ENCODE measurements at places on chromosomes 3 and 15.

DNA sequence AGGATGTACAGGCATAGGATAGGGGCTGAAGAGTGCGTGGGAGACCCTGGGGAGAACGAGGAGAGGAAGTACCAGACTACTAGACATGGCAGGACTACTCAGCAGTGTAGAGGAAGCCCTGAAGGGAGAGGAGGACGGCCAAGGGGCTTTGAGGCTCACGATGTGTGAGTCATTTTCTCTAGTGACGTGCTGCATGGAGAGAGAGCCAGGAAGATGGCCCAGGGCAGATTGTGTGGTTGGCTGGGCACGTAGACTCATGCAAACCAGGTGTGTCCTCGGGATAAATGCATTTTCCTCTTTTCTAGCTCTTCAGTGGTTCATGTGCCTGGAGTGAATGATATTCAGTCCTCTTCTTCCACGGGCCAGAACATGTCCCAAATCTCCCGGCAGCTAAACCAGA, 115.0 kb upstream of the ABHD17C start:
- DNase-seq, result no peak

- no peak for DNase-seq
Measured at GRCh38 chr3:135766115-135766514, 199.4 kb upstream of the PPP2R3A start.

GRCh38 chr3:45881078-45882022, 5.0 kb upstream of the CCR9 start:
- DNase-seq, result no peak

- DNase-seq, result no peak
Measured at GRCh38 chr3:36366308-36366707, 14.0 kb upstream of the STAC start.

DNA sequence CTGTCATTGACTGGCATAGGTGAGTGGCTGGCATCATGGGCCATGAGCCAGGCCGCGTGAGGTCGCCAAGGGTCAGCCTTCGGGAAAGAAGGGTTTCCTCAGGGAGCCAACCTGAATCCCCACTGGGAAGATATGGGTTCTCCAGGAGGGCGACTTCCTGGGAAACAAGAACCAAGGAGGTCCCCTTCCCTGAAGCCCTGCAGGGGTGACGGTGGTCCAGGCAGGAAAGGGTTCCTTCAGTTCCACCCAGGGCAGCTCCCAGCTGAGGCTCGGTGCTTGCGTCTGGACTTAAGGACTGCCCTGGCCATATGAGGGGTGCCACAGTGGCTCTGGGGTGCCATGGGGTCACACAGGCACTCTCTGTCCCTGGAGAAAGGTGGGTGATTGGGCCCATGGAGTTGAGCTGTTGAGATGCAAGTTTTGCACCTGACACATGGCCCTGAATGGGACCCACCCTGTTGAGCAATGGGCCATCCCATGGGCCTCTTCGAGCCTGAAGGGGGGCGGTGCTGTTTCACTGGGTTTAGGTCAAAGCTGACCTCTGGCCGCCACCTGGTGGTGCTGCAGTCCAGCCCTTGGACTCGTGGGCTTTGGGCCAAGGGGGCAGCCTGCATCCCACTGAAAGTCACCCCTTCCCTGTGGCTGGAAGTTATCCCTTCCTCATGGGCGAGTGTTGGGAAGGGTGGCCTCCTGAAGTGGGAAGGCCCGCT, 228.1 kb downstream of the SNRPN start:
- DNase-seq, result peak; percentile 6

DNA sequence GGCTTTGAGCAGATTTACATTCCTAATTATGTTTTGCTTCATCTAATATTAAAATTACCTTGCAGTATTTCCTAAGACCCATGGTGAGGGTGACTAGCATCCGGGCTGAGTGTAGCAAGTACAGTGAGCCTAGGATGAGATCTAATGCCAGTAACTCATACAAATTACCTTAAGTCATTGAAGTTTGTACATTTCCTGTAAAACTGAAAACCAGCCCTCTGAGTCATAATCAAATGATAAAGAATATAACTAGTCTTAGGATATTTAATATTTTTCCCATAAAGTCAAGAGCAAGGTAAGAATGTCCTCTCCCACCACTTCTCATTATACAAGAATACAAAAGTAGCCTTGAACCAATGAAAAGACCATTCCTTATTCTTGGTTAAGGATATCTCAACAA, 54.8 kb upstream of the CHRM5 start:
- DNase-seq, result no peak

DNA sequence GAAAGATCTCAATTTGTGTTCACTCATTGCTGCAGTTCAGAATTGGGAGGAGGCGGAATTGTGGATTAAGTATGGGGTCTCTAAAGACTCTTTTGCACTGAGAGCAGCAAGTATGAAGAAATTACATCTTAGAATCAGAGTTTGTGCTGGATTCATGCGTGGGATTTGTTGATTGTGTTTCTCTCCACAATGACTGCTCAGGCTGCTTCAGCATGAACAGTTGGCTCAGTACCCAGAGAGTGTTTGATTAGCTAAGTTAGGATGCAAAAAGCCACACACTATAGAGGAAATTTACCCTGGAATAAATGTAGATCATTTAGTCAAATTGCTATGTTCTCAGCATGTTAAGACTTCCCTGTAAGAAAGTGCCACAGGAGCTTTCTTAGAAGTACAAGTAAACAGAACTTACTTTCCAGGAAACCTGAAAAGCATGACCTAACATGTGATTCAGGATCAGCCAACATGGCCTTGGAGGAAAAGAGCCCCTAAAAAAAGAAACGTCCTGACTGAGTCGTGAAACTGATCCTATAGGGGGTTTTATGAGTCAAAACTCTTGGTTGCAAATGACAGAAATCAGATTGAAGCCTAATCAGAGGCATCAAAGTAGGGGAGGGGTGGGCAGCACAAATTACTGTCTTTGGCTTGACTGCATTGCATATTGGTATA, 32.6 kb downstream of the HHLA2 start:
- DNase-seq, result no peak

GRCh38 chr15:59360896-59361295, 11.8 kb downstream of the MYO1E start:
- no peak for DNase-seq

DNA sequence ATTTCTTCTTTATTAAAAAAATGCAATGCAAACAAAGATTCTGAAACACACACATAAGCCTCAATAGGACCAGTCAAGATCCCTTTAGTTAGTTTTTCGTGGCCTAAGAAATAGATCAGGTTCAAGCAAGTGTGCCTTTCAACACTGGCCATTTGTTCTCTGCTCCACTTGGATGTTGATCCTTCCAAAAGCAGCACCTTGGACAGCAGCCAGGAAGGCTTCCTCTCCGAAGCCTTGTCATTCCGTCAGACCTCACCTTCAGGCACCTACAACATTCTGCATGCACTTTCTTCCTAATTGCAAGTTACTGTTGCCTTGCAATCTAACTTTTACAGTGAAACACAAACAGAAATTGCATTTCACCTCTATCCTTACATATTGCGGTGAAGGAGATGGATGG, 155.9 kb upstream of the FEZF2 start:
- no peak for DNase-seq

- DNase-seq, result peak; percentile 87
Measured at GRCh38 chr3:197711973-197712707, 24.6 kb downstream of the RUBCN start.

DNA sequence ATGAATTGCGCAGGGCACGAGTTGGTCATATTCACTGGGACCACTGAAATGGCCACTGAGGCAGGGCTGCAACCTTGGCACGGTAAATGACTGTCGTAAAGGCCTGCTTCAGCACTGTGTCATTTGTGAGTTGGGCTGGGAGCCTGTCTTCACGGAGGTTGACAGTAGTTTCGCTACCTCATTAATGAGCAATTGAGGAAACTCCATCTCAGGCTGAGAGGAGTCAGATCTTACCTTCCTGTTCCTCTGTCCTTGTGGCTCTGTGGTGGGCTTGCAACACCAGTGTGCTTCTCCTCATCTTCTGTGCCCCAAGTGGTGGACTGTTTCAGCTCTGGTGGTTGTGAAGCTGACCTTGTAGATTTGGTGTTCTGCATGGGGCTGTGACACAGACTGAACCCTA, 80.1 kb upstream of the EIF1B start:
- DNase-seq, result no peak

- peak; percentile 71 for DNase-seq
Measured at GRCh38 chr3:4826237-4827100, 152.8 kb upstream of the BHLHE40 start.

DNA sequence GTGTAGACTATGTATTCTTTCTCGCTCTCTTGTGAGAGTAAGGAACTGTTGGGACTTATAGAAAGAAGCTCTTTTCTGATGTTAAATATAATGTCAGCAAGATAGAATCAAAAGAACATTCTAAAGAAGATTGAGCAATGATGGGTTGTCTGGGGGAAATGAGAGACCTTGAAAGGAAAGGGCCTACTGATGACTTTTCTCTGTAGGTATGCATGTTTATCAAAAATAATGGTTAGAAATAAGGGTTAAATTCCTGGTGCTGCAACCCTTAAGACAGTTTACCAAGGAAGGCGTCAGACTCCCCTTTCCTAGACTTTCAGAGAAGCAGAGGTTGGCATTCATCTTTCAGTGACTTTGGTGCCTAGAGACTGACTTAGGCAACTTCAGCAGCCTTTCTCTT, 69.8 kb downstream of the GHSR start:
- no peak for DNase-seq

DNA sequence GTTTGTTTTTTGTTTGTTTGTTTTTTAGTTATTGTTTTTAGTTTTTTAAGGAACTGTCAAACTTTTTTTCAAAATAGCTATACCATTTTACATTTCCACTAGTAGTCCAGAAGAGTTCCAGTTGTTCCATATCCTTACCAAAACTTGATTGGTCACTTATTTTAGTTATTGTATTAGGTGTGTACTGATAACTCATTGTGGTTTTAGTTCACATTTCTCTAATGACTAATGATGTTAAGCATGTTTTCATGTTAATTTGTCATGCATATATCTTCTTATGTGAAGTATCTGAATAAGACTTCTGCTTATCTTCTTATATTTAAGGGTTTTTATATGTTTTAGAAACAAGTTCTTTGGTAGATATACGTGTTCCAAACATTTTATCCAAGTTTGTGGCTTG, 89.5 kb downstream of the CD200R1L start:
- no peak for DNase-seq

DNA sequence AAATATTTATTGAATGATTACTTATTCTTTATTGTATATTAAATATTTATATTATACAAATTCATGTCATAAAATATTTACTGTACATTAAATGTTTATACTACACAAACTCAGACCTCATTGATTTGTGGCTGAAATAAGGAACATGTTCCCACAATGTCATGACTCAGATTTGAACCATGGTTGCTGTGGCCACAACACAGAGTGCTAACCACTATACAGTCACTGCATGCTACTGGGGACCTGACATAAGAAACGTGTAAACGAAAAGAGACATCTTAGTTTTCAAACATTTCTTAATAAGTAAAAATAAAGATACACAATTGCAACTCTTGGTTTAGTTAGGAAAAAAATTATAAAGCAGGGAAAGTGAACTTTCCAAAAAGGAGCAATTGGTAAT, 99.1 kb upstream of the AGTR1 start:
- DNase-seq, result no peak

DNA sequence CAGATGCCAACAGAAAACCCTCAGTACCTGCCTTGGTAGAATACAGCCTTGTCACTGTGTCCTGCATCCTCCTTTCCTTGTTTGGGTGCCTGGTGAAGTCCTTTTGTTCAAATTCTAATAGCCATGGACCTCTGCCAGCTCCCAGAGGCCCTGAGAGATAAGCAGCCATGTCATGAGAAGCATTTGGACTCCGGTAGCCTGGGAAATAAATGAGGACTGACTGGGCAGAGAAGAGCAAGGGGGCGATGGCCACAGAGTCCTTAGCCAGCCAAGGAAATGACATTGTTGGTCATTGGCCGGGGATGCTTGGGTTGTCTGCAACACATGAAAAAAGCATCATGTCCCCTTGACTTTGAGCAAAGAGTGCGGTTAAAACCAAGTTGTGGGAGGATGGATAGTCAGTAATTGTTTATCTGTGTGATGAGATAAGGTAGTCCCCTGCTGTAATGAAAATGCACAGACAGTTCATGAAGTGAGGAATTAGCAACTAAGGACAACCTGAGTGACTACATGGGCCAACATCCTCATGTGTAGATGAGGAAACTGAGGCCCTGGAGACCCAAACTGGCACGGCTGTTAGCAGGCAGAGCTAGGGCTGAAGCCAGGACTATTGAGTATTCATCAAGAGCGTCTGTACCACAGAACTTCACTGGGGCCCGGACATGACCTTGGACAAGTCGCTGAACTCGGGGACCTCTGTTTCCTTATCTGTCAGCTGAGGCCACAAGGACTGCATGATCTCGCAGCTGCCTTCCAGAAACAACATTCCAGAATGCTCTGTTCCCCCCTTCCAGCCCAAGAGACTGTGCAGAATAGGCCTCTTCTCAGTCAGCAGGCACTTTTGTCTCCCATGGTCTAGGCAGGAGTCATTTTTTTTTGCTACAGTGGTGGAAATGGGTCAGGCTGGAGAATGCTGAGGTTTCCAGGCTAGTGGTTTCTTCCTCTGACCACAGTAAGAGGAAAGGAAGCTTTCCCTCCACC, 90.5 kb upstream of the CTDSPL start:
- DNase-seq, result no peak

- DNase-seq, result no peak
Measured at GRCh38 chr15:54150255-54150654, 172.0 kb downstream of the UNC13C start.

- no peak for DNase-seq
Measured at GRCh38 chr3:6781092-6781491, 79.8 kb upstream of the GRM7 start.

GRCh38 chr3:119033393-119034255, 1.0 kb downstream of the IGSF11 start:
- no peak for DNase-seq

GRCh38 chr3:70736009-70736408, 423.6 kb upstream of the MDFIC2 start:
- no peak for DNase-seq

DNA sequence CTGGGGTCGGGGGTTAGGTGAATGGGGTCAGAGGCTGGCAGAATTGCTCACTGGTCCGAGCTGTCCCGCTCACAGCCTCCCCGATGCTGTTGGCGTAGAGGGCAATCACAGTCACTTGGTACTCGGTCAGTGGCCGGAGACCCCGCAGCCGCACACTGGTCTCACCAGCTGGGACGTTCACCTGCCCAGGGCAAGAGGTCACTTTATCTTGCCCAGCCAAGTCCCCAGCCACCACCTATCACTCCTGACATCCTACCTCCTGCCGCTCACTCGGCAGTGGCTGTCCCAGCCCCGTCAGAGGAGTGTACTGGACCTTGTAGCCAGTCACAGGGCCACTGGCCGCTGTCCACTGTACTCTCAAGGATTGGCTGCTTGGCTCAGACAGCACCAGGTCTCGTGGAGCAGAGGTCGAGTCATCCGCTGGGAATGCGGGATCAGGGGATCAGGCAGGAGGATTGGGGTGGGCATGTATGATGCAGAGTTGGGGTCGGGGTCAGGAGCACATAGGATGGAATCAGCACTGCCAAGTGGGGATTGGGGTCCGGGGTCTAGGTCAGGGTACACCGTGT, 2.5 kb downstream of the COL7A1 start:
- no peak for DNase-seq
